Inflammatory macrophage treated with lipopolysaccharide for 1 hour (primary cell): ENCODE measurements at places on chromosomes 11 and 22.

DNA sequence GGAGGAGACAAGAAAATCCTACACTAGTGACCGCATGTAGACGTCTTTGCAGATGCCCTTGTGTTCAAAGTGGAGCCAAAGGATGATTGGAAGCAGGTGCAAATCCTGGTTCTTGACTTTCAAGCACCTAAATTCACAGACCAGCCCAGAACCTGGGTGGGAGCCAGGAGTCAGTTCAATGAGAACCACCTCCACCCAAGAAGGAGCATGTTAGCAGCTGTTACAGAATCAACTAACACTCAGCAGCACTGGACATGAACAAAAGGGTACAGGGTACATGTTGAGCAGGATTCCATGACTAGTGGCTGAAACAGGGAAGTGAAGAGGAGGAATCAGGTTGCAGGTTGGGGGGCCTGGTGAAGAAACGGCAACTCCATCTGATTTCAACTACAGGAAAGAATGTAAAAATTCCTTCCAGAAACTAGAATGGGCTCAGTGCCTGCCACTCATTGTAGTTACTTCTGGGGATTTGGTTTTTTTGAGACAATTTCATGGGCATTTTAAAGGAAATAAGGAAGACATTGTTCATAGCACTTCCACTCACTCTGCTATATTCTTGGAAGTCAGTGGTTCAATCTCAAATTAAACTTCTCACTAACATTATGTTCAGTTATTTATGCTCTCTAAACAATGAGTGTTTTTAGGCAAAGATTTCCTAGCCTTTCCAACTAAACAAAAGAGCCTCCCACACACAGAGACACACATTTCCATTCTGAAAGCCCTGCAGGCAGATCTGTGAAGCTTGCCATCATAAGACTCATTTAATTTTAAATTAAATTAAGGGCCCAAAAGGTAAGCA, 173.3 kb downstream of the CADM1 start:
- DNase-seq, result no peak

- no peak for DNase-seq
Measured at GRCh38 chr11:119341222-119342022, 739 bp upstream of the C1QTNF5 start.

DNA sequence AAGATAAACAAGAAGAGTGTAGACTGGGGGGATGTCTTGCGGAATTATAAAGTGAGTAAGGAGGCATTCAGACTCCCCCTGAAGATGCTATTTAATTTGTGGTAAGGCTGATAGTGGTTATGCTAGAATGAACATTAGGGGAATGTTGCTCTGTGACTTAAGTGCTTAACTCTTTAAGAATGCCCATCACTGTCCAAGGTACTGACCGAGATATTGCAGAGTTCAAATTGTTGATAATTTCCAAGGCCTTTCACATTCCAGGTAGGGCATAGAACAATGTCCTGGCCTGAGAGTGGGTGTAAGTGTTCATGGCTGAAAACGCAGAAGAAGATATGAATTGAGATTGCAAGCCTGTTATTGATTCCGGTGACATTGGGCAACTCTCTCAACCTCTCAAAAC, 90.3 kb upstream of the SEZ6L start:
- no peak for DNase-seq

GRCh38 chr11:19445771-19446170, 205.0 kb upstream of the E2F8 start:
- no peak for DNase-seq

DNA sequence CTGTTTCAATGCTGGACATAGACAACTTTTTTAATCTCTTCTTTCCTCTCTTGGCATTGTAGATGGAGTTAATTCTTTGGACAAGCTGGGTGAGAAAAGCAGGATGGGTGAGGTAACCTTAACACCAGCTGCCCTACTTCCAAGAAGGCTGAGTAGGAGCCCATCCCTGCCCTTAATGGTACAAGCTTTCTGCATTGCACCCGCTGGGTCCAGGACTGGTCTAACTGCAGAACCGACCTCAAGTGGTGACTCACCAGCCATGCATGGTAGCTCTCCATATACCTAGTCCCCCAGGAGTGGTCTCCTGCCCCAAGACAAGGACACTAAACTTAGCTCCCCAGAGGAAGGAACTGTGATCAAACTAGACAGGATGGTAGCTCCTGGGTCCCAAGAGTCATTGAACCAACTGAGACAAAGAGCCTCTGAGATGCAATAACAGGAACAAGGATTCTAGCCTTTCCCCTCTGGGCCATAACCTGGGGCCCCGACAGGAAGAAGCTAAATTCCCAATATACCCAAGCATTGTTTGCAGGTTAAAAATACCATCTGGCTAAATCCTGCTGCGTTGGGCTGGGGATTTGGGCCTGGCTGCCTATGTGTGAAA, 32.1 kb downstream of the RPL27A start:
- no peak for DNase-seq

- no peak for DNase-seq
Measured at GRCh38 chr11:36997656-36998055, 399.6 kb upstream of the RAG2 start.

DNA sequence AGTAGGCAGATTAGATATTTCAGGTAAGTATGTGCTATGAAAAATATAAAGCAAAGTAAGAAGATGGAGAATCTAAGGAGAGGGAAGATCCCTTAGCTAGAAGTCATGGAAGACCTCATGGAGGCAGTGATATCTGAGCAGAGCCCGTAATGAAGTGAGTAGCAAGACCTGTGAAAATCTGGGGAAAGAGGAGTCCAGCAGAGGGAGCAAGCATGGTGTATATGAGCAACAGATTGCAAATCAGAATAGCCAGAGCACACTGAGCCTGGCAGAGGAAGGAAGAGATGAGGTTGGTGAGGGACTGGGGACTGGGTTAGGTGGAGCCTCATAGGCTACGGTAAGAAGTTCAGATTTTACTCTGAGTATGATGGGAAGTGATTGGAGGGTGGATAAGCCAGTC, 9.4 kb downstream of the LHFPL7 start:
- no peak for DNase-seq

GRCh38 chr22:38611559-38611958, 41.6 kb upstream of the DMC1 start:
- no peak for DNase-seq

GRCh38 chr11:19924311-19924710, 211.7 kb downstream of the NAV2 start:
- no peak for DNase-seq

DNA sequence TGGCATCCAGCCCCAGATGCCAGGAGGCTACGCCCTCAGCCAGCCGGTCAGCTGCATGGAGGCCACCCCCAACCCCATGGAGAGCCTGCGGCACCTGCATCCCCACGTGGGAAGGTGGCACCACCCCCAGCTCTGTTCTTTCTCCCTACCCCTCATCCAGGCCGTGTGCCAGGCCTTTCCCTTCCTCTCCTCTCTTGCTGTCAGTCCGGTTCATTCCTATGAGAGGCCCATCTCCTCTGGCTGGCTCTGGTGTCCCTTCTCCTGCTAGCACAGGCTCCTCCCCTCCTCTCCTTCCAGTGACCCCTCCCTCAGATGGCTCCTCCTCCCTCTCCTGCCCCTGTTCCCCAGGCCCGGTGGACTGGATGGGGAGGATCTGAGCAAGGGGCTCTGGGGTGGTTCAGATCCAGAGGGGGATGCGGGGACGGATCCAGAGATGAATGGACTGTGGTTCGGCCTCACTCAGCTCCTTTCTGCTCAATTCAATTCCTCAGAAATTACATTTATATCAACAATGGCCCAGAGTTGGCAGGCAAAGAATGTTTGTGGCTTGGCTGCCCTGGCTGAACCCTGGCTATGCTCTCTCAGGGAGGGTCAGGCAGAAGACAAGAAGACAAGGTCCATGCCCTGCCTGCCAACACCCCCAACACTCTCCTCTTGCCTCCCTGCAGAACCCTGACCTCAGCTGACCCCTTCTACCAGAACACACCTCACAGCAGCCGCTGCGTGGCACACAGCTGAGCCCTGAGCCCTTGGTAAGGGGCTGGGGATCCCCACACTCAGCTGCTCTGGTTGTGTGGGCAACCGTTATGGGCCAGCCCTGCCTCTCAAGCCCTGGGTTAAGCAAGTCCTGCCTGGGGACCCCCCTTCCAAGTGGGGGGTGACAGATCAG, 18.5 kb upstream of the LRRC10B start:
- no peak for DNase-seq

DNA sequence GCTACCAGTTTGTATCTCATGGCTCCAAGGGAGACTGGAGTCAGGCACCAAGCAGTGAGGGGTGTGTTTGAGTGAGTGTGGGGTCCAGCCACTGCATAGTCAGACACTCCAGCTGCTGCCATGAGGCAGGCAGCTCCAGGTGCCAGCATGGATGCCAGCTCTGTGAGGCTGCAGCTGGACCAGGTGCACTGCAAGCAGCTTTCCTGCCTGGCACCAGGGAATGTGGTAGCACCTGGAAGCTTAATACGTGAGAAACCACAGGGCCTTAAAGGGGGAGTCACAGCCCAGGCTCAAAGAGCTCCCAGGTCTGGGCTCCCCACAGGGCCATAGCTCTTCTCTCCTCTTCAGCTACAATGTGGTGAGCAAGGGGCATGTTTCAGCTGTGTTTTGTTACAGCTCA, 817.8 kb upstream of the LUZP2 start:
- DNase-seq, result no peak

DNA sequence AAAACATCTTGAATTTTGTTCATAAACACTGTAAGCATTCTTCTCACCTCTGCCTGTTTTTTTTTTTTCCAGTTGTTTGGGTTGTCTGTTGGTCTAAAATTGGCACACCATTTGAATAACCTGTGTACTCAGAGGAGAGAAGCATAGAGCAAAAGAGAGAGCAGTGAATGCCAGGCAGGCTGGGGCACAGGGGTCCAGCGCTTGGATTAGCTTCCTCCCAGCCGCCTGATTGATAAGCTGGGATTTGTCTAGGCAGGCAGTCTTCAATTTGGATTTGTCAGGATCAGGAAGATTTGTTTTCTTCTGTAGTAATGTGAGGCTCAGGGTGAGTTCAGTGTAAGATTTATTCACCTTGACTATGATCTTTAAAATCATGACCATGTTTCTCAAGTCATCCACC, 59.0 kb downstream of the ARL14EP start:
- no peak for DNase-seq

DNA sequence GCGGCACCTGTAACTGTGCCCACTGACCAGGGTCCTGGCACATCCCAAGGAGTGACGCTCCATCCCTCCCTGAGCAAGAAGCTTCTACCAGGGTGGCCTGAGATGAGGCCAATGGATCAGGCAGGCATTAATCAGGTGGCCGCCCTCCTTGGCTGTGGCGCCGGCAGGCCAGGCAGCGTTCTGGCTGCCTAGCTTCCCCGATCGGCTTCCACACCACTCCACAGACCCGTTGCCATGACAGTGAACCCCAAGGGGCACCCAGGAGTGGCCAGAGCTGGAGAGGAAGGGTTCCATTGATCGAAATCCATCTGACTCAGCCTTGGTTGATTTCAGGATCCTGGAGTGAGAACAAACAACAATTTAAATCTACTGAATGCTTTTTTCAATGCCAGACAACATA, 20.5 kb downstream of the LRRC55 start:
- DNase-seq, result no peak

DNA sequence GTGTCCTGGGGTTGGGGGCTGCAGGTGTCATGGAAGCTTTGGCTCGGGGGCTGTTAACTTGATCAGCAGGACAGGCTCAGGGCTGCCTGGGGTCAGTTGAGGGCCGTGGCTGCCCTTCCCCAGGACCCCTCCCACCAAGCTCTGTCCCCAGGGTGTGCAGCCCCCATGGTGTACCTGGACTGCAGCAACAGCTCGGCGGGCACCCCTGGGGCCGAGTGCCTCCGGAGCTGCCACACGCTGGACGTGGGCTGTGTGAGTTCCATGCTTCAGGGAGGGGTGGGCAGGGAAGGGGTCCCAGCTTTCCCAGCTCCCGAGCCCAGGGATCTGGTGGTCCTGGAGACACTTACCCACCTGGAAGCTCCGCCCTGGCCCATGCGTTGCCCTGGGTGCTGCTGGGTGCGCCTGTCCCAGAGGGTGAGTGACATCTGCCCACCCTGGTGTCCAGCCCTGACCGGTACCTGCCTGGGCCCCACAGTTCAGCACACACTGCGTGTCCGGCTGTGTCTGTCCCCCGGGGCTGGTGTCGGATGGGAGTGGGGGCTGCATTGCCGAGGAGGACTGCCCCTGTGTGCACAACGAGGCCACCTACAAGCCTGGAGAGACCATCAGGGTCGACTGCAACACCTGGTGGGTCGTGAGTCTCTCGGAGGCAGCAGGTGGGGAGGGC, 11.3 kb downstream of the MUC5B start:
- DNase-seq, result no peak

- no peak for DNase-seq
Measured at GRCh38 chr11:2088746-2089535, 50.2 kb downstream of the IGF2 start.

DNA sequence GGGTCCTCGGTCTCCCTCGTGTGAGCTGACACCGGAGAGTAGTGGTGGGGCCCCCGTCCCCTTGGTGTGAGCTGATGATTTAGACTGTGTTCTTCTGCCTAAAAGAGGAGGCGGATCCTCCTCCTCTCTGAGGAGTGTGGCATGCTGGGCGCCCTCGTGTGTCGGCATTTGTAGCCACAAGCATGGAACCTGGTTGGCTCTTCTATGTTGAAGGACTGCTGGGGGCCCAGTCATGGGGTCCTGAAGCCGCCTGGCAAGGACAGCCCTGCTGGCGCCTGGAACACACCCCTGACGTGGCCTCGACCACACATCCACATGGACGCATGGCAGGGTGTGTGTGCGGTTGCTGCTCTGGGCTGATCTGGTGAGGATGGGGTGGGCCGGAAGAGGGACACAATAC, 50.2 kb downstream of the AP2A2 start:
- peak; percentile 28 for DNase-seq

DNA sequence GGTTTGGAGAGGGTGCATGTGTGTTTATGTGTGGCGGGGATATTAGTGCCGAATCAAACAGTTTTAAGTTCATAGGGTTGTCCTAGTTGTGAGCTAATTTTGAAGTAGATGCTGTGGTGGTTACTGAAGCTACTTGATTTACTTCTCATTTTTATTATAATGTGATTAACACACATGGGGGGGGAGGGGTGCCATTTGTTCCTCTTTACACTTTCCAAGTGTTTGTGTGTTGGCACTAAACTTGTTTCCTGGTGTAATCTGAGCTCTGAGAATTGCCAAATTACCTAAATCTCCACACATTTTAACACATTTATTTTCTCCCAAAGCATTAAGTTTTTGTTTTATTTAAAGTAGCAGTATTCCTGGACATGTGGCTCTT, 60.1 kb downstream of the ZNRF3 start:
- peak; percentile 53 for DNase-seq

DNA sequence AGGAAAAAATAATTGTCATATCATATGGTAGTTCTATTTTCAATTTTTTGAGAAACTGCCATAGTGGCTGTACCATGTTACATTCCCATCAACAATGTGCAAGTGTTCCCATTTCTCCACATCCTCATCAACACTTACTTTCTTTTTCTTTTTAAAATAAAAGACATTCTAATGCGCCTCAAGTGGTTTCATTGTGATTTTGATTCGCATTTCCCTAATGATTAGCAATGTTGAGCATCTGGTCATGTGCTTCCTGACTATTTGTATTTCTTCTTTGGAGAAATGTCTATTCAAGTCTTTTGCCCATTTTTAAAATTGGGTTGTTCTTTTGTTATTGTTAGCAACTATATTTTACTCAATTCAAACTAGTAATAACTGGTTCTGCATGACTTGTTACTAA, 8.4 kb downstream of the MCHR1 start:
- DNase-seq, result no peak

GRCh38 chr22:43060183-43060582, 29.0 kb downstream of the TTLL1 start:
- DNase-seq, result peak; percentile 28

GRCh38 chr11:128210148-128210940, 377.0 kb downstream of the ETS1 start:
- DNase-seq, result no peak
